ENCODE measurements at places on chromosomes 3 and 15. TPM values are rescaled to one million over a fixed set of nuclear protein-coding genes. Genes with fewer than 3 reads are reported as not detected.
A peak's percentile ranks its signal among the peaks of the same experiment; 100 is the strongest.

DNA sequence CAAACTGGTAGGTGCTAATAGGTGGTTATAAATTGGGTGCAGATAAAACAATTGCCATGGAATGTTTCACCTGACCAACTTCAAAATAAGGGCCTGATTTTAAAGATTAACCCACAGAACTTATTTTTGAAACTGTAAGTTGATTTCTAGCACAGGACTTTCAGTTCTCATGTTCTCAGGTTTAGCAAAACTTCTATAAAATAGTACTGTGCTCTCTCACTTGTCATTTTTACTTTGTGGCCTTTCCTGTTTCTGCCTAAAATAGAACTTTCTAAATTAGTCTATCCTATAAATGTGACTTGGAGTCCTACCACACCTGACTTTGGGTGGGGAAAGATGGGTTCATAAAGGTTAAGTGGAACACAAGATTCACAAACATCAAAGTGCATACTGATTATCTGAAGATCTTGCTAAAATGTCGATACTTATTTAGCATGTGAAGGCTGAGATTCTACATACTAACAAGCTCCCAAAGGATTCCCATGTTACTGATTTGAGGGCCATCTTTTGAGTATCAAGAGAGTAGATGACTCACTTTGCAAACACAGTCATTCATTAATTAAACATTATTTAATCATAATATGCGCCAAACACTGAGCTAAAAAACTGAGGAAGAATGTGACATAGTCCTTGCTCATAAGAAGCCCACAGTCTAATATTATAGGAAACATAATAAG, 38.6 kb downstream of the BTLA start:
- peaks cover 13% of the 10 kb centered on the region for H3K4me1 ChIP-seq
- no peaks in the 10 kb centered on the region for H3K27me3 ChIP-seq
- no peak for DNase-seq
- H3K27ac ChIP-seq, result no peak overlapping the region
- no peak overlapping the region for H3K4me3 ChIP-seq

Gene CPNE9
- 6.0 TPM for total RNA-seq

DNA sequence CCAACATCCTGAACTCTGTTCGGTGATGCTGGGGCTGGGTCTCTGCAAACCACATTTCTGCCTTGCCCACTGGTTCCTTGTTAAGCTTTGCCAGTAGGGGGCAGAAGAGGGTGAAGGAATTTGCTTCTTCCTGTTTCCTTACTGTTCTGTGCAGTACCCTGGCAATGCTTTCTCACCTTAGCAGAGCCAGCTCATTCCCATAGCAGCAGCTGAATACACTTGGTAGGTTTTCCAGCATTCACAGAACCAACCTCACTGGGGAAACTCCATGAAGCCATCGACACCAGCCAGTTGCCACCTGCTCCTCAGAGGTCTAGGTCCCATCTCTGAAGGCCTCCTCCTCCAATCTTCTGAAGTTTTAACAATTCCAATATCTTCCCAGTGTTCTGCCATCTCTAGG, 308.4 kb downstream of the PDCD6IP start:
- no peak overlapping the region for H3K4me3 ChIP-seq
- no peak overlapping the region for H3K27ac ChIP-seq
- no peaks in the 10 kb centered on the region for H3K36me3 ChIP-seq

- peak overlapping the region; percentile 54 for H3K27ac ChIP-seq
- H3K4me3 ChIP-seq, result peak overlapping the region; percentile 41
- H3K36me3 ChIP-seq, result no peaks in the 10 kb centered on the region
- H3K27me3 ChIP-seq, result no peaks in the 10 kb centered on the region
Measured at GRCh38 chr3:192063570-192063969, 602.6 kb downstream of the PYDC2 start.

DNA sequence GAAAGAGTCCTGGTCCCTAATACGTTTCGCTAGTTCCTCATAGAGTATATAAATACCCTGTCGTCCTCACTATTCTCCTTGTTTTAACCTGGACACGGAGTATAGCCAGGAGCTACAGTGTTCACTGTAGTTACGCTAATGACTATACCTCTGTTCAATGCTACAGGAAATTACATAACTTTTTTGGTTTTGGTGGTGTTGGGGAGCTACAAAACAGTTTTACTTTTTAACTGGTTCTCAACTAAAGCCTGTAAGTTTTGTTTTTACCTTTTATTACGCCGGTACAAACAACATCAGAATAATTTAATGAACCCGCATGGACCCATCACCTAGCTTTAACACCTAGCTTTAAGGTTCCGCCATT, 1.5 kb downstream of the LMLN start:
- H3K27me3 ChIP-seq, result peaks cover 14% of the 10 kb centered on the region
- H3K4me1 ChIP-seq, result peaks cover 28% of the 10 kb centered on the region
- peaks cover 7% of the 10 kb centered on the region for H3K36me3 ChIP-seq

Data from WTC11 (cell line).